Activated naive CD8-positive, alpha-beta T cell treated with anti-CD3 and anti-CD28 coated beads, Interleukin-2, amount 50 U/mL, for 24 hours (primary cell): ENCODE measurements at places on chromosomes 2 and 18.

- no peak for DNase-seq
Measured at GRCh38 chr2:133044556-133044955, 374.6 kb upstream of the LYPD1 start.

DNA sequence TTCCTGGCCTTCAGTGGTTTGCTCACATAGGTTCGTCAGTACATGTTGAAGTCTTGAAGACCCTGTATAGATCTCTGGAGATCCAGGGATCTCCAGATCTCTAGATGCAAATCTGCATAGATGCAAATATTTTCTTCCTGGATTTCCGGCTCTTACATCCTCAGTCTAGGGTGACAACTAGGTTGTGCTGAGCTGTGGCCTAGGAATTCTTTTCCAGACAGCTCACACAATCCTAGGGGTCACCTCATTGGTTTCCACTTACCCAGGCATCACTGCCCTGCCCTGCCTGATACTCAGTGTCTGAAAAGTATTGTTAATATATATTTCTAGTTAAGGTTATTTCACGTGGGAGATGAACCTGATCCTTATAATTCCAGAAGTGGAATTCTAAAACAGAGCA, 105.1 kb upstream of the TTC27 start:
- no peak for DNase-seq

DNA sequence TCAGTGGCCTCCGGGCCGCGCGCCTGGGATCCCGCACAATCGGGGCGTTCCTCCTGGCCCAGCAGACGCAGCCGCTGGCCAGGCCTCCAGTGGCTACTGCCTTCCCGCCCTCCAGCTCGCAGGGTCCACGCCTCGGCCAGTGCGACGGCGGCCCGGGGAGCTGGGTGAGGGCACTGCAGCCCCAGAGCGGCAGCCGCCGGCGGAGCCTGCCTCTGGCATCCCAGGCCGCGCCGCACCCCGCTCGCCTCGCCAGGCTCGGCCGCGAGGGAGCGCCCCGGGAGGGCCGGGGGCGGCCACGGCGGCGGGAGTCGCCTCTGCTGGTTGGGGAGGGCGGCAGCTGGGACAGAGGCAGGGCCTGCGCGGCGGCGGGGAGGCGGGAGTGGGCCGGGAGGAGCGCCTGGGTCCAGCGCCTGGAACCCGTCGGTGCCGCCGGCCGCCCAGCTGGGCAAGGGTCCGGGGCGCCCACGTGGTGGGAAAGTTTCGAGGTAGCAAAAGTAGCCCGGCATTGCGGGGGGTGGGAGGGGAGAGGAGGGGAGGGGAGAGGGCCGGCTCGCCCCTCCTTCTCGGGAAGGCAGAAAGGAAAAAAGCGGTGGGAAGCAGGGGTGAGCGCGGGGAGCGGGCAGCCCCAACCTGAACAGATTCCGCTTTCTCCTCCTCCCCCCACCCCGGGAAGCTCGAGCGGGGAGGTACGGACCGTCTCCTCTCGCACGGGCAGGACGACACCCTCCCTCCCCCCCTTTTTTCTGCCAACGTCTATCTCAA, 1.5 kb upstream of the INHBB start:
- peak; percentile 13 for DNase-seq

- no peak for DNase-seq
Measured at GRCh38 chr2:228039752-228040534, 141.5 kb downstream of the SPHKAP start.

DNA sequence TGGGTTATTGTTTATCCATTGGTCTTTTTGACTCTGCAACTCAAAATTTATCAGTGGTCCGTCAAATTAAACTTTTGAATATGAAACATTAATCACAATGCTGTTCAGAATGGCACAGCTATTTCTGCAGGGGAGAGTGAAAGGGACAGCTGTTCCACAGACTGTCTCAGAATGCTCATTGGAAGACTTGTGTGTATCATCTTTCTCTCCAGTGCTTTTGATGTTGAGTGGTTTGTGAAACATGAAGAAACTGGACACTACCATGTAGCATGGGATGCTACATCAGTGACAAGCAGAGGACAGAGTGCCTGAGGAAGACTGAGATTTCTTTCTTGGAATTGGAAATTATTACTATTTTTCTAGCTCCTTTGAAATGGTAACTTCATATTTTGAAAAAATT, 115.7 kb downstream of the PLCL1 start:
- no peak for DNase-seq

GRCh38 chr2:60992985-60993392, 24.5 kb upstream of the PEX13 start:
- peak; percentile 15 for DNase-seq

- no peak for DNase-seq
Measured at GRCh38 chr2:27497288-27497627, 619 bp downstream of the GCKR start.

DNA sequence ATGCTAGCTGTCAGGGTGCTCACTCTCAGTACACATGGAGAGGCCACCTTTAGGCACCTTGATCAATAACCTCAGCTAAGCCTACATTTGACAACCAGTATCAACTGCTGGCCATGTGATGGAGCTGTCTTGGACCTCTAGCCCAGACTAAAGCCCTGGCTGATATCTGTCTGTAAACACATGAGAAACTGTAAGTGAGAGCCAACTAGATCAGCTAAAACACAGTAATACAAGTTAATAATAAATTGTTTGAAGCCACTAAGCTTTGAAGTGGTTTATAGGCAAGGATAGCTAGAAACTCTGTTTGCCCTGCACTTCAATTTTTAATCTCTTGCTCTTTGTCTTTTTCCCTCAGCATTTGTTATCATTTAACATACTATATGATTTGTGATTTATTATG, 407.1 kb downstream of the SPAG16 start:
- no peak for DNase-seq

DNA sequence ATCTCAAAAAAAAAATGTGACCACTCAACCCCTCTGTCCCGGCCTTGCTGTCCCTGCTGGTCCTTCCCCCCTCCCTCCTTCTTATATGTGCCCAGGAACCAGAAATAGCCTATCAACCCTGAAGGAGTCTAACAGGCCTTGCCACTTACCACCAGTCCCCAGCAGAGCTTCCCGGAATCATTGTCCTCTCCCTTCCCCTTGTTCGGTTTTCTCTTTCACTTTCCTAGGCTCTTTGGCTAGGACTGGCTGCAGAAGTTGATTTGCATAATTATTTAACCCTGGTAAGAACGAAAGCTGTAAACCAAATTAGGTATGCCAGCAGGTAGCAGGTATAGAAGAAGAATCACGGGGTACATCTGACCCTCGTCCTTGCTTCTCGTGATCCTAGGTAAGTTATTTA, 72.6 kb upstream of the ZNF532 start:
- no peak for DNase-seq

- DNase-seq = no peak
Measured at GRCh38 chr2:183029219-183029618, 9.0 kb downstream of the NCKAP1 start.

DNA sequence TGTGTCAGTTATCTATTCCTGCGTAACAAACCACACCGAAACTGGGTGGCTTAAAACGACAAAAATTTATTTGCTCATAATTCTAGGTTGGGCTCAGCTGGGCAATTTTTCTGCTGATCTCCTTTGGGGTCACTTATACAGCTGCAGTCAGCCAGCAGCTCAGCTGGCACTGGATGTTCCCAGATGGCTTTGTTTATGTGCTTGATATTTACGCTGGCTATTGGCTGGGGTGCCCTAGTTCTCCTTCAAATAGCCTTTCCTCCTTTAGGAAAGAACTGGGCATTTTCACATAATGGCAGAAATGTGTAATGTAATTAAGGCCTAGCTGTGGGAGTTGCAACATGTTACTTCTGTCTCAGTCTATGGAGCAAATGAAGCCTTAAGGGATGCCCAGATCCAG, 142.2 kb downstream of the B3GNT2 start:
- no peak for DNase-seq

DNA sequence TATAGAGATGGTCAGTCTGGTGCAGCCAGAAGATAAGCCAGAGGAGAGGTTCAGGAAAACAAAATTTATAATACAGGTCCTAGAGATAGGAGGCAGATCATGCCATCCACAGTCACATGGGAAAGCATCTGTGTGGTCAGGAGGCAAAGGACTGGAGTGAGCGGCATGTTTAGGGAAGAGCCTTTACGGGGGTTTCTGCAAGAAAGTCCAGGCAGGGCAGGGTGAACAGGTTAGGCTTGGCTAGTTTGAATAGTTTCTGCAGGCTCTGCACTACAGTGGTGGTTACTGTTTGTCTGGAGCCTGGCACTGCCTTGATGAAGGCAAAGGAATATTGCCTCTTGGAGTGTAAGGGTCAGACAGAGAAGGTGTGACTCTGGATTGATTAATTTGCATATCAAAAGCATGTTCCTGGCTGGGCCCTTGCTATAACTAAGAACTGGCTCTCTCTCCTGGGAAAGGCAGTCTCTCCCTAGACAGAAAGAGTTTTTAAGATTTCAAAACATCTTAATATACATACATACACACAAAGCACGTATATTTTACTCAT, 1034.7 kb upstream of the CHAC2 start:
- no peak for DNase-seq

GRCh38 chr2:27582695-27583389, at the start of gene ZNF512:
Gene ZNF512, plus strand, starts transcription at chr2:27583042. Its CDS starts 71 bp downstream, at chr2:27583113.
- DNase-seq = peak; percentile 87

GRCh38 chr2:237758185-237758584, 40.4 kb upstream of the RBM44 start:
- DNase-seq = no peak

DNA sequence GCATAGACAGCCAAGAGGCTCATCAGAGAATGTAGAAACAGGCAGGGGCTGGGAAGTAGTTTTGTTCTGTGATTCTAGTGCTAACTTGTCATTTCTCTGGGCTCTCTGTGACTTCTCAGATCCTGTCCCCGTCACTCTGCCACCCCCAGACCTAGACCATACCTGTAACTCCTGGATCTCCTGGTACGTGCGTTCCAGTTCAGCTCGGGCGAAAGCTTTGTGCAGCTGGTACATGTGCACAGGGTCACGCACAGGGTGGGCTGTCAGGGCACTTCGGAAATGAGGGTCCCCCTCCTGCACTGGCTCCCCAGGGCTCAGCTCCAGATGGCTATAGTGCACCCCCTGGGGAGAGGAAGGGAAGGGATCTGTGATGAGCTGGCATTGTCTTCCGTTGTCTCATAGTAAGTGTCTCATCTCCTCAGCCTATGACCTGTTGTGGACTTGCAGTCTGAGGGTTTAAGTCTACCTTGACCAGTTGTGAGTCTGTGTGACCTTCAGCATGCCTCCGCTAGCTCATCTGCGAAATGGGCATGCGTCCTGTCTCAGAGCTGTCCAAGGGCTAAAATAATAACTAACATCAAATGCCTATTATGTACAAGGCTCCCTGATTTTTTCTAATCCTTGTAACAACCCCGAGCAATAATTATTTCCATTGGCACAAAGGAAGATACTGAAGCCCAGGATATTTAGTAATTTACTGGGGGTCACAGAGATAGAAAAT, 2.7 kb downstream of the CHPF start:
- no peak for DNase-seq

GRCh38 chr2:14616950-14617349, 15.6 kb upstream of the LRATD1 start:
- no peak for DNase-seq

DNA sequence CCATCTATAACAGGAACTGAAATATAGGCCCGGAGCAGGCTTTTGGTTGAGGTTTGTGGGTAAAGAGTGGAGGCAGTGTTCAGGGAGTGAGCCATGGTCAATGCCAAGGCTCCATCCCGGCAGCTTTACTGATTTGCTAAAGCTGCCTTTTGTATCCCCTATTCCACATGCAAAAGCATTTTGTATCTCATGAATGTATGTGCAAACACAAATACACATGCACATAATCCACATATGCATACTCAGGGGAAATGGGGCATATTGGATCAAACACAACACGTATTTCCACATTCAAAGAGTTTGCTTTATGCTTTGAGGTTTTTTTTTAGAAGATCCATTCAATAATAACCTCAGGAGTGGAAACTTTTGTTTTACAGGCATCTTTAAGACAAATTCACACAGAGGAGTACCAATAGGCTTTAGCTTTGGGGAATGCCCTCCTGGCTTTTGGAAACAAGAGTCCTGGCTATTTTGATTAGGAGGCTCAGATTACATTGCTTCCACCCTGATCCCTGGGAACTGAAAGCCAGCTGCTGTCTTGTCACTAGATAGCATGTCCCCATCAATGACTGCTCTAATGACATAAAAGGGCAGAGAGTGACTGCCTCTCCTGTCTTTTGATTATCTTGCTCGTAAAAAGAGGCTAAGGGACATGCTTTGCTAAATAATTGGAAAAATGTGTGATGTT, 263.2 kb downstream of the EN1 start:
- DNase-seq = no peak

GRCh38 chr18:78293540-78293939, 686.1 kb upstream of the SALL3 start:
- DNase-seq = no peak
